ENCODE measurements at places on chromosomes 2 and 18.

- DNase-seq = no peak
These were observed 341.6 kb upstream of the VWC2L start for GRCh38 chr2:214069254-214069653.

DNA sequence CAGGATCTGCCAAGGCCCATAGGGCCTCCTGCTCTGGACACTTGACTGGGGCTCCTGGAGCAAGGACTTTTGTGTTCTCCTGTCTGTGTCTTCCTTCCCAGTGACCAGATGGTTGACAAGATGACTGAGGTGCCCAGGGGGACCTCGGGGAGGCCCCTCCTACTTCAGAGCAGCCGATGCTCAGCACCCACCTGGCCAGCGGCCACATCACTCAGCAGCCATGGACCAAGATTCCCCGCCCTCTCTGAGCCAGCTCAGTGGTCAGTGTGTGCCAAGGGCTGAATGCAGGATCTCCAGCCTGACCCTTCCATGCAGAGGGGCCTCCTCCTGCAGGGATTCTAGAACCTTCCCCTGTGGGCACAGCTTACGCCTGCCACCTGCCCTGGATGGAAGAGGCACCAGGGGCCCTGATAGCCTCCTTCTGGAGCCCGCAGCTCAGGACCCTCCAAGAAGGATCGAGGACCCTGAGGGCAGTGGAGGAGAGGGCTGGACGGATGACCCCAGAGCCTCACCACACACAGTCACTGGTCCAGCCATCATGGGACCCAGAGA lies 87.4 kb upstream of the GPC1 start:
- DNase-seq = no peak

- DNase-seq = no peak
These were observed 50.4 kb downstream of the GATA6 start for GRCh38 chr18:22219568-22220355.

- peak; percentile 47 for DNase-seq
These were observed 267.4 kb downstream of the PHLPP1 start for GRCh38 chr18:62982600-62983251.

GRCh38 chr2:8671176-8671575 lies 10.7 kb upstream of the ID2 start:
- no peak for DNase-seq

GRCh38 chr18:46731316-46731715 lies 25.5 kb downstream of the ST8SIA5 start:
- no peak for DNase-seq

GRCh38 chr2:26635401-26635800 lies 5.8 kb downstream of the CIB4 start:
- DNase-seq = no peak

GRCh38 chr2:9773903-9774239 lies 69.4 kb upstream of the TAF1B start:
- no peak for DNase-seq

DNA sequence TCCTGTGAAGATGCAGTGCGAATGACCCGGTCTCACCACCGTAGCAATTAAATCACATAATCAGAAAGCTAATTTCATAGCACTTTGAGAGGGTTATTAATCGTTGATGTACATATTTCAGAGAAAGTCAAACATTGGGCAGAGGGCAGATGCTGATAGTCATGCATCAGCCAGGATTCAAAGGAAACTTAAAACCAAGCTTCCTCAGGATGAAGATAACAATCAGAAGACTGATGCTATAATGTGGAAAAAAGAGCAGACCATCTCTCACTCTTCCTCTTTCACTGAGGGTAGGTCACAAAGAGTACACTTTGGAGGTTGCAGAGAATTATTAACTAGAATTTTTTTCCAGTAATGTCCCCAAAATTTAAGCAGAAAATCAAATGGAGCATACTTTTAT lies 1027.7 kb upstream of the ZEB2 start:
- no peak for DNase-seq

DNA sequence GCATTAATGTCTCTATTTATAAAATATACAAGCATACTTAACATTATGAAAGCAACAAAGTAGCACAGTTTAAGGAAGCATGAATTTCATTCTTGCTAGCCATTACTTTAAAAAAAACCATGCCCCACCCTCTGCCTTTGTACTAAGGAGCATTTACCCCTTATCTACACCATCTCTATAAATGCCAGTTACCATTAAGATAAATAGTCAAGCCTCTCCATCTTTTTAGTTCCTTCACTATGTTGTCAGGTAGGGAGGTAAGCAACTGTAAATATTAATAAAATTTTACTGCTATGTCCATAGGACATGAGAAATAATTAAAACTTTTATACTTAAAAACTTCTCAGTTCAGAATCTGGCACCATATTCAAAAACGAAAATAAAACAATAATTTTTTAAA lies 42.1 kb downstream of the ROCK1 start:
- DNase-seq = no peak

DNA sequence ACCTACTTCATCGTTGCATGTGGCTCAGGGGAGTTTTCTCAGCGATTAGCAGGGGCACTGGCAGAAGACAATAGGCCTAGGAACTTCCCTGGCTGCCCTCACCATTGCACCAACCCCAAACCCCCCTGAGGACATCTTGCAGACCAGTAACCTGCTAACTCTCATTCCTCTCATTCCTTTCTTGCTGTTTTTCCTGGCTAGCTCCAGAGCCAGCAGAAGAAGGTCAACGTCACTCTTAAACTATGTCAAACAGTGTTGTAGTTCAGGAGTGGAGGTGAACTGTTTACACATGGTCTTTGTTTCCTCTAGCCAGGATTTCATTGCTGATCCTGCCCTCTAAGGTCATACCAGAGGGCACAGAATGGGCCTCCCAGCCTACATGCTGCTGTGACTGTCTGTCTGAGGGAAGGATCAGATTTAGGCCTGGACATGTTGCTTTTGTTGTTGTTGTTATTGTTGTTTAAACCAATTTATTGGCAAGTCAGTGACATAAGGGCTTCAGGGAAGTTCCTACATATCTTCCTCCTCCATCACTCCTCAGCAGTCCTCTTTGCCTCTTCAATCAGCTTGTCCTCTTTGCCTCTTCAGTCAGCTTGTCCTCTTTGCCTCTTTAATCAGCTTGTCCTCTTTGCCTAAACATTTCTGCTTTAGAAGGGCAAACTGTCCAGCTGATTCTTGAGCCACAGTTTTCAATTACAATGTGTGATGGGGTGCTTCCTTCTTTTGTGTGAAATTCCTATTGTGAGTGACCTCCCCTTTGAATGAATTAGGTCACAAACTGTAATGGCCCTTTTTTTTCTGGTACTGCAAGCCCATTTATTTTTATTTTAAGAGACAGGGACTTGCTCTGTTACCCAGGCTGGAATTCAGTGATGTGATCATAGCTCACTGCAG lies 471.9 kb upstream of the TNP1 start:
- no peak for DNase-seq

DNA sequence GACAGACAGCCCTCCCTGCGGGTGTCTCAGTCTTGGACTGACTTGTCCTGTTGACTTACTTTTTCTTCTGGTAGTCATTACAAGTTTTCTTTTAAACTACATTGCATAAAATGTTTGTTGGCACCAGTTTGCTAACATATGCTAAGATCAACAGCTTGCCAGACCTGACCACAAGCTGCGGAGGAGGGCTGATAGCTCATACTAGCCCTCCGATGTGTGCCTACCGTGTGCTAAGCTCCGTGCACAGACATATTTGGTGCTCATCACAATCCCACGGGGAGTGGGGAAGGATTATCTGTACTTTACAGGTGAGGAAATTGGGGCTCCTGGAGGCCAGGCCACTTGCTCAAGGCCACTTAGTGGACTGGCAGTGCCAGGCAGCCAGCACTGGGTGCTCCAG lies 72.8 kb upstream of the YPEL5 start:
- DNase-seq = no peak

- no peak for DNase-seq
These were observed 120.9 kb upstream of the PKDCC start for GRCh38 chr2:41926614-41927580.

DNA sequence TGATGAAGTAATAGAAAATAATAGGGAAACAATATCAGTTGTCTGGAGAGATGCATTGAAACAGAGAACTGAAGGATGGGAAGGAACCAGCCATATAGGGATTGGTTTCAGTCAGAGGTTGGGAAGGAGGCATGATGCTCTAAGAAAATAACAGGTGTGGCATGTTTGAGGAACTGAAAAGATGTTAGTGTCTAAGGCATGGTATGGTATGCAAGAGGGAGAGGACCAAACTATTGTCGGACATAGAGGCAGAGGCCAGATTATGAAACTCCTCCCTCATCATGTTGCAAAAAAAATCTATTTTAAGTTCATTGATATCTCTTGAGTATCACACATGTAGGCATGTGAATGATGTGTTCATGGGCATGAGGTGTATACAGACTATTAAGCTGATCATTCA lies 48.9 kb upstream of the EMILIN2 start:
- no peak for DNase-seq

GRCh38 chr18:12703664-12704063 lies 822 bp downstream of the PSMG2 start:
- DNase-seq = peak; percentile 11

- DNase-seq = no peak
These were observed 11.0 kb downstream of the EIF5B start for GRCh38 chr2:99348173-99348572.

- DNase-seq = no peak
These were observed 162.9 kb upstream of the SIX2 start for GRCh38 chr2:45172142-45172541.

DNA sequence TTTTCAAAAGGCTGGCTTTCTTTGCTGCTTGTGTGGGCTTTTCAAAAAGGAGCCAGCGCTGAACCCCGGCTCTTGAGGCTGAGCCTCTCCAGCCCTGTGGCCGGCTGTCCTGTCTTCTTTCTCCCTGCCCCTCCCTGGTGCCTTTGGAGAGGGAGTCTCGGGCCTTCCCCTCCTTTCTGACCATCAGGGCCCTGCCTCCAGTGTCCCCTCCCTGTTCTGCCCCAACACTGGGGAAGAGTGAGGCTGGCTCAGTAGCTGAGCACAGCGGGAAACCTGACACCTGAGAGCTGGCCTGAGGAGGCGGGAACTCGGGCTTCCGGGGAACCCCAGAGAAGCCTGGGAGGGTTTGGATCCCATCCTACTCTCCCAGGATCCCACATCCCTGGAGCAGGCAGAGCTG lies 232.1 kb downstream of the LOXHD1 start:
- DNase-seq = no peak

DNA sequence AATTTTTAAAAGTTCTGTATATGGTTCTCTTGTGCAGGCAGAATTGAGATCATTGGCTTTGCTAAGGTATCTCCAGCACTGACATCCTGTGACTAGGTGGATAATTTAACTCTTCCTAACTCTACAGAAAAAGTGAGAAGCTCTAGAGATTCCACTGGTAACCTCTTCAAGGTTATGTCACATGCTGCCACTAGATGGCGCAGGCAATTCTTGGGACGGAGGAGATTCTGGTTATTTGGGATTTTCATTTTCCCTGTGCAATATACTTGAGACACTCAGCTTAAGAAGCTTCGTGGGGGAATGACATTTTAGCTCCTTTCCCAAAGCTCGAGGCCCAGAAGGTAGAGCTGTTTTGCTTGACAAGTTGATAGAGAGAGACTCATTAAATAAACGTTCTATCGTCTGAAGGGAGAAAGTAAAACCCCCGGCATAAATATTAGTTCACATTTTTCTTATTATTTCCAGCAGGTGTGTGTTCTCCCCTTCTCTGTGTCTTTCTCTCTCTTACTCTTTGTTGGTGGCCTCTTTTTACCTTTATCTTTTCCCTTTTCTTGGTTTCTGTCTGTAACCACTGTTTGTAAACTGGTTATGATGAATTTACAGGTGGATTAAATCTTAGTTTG lies 26.6 kb upstream of the LANCL1 start:
- DNase-seq = peak; percentile 40

- DNase-seq = no peak
These were observed 368.6 kb downstream of the EIPR1 start for GRCh38 chr2:3009005-3009404.

DNA sequence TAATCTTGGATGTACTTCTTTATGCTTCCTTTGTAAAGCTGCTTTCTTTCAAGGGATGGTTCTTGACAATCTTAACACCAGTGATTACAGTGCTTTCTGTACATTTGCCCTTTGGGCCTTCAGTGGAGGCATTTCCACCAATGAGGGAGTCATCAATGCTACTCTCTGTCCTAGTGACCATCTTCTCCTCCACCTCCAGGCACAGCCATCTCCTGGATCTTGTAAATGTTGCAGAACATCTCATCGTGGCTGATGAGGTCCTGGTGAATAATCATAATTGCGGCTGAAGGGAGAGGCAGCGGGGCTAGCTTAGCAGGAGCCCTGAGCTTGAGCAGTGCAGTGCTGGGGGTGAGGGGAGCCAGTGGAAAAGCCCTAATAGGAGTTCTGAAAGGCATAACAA lies 32.5 kb downstream of the IDH1 start:
- no peak for DNase-seq

- peak; percentile 38 for DNase-seq
These were observed at the start of gene IL18R1 for GRCh38 chr2:102355526-102356380. TSS of gene IL18R1 (plus strand) at chr2:102355796. CDS start at chr2:102362661, 6,865 bp downstream.

DNA sequence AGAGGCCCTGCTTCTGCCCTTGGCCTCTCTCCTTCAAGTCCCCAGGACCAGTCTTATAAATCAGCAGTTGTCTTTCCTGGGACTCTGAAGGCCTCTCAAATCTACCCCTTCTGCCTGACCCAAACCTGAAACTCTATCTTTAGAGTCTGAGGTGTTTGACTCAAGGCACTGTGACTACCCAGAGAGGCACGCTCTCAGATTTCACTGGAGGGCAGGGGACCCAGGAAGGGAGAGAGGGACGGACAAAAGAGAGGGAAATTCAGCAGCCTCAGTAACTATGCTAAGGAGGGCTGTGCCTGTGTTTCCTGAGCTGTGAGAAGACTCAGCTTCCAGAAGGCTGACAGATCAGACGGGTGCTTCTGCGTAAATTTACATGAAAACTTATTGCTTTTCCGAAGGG lies 217.8 kb downstream of the HAUS1 start:
- DNase-seq = no peak

DNA sequence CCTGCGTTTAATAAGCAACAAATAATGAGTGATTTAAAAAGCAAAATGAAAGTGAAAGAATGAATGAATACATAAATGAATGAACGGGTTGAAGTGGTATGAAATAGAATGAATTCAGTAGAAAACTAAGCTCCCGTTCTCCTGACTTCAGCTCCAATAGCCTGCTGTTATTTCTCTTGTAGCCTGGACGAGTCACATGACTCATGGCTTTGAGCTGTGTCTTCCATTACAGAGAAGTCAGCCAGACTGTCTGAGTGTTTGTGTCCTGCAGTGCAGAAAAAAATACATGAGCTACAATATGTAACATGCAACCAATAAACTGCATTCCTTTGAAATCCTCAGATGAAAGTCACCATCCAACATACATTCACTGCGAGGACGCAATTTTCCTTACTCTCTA lies 21.2 kb downstream of the SCG2 start:
- DNase-seq = no peak

- DNase-seq = no peak
These were observed 23.7 kb upstream of the COL5A2 start for GRCh38 chr2:189203177-189203799.

Data from inflammatory macrophage (primary cell).